ENCODE measurements at places on chromosomes 5 and 9. TPM values are rescaled to one million over a fixed set of nuclear protein-coding genes. Genes with fewer than 3 reads are reported as not detected.

- H3K27me3 ChIP-seq = peaks cover 43% of the 10 kb centered on the region
- peak within 1 kb of the TSS; percentile 80 for H3K4me3 ChIP-seq
- no peaks in the 10 kb centered on the region for H3K36me3 ChIP-seq
- peaks cover 16% of the 10 kb centered on the region for H3K4me1 ChIP-seq
- H3K27ac ChIP-seq = no peak within 1 kb of the TSS
These were observed at the start of gene ADAMTS19 for GRCh38 chr5:129459777-129460671. Gene ADAMTS19 (plus strand): TSS chr5:129460298. CDS start chr5:129460392, 94 bp downstream.

DNA sequence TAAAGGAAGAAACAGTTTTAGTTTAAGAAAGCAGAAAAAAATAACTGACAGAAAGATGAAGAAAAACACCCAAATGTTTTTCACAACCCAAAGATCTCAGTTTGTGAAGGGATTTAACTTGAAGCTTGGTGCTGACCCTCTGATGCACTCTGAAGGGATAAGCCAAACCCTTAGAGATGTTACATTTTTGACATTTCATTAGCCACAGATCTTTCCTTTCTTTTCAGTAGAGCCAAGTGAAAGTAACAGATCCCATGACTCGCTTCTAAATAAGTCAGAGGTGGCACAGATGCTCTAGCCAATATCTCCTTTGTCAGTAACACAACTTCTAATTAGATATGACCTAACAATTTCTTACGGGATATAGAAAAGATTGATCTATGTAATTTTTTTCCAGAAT lies 394.5 kb upstream of the EDIL3 start:
- H3K4me3 ChIP-seq = no peak overlapping the region
- no peaks in the 10 kb centered on the region for H3K27me3 ChIP-seq
- H3K4me1 ChIP-seq = no peaks in the 10 kb centered on the region
- H3K27ac ChIP-seq = no peak overlapping the region
- H3K36me3 ChIP-seq = no peaks in the 10 kb centered on the region

GRCh38 chr5:160297004-160297403 lies 15.4 kb downstream of the CCNJL start:
- H3K4me3 ChIP-seq = no peak overlapping the region
- peaks cover 3% of the 10 kb centered on the region for H3K36me3 ChIP-seq
- peaks cover 3% of the 10 kb centered on the region for H3K4me1 ChIP-seq
- H3K27ac ChIP-seq = no peak overlapping the region

GRCh38 chr5:85769347-85769746 lies 848.4 kb upstream of the COX7C start:
- no peak for DNase-seq
- no peak overlapping the region for H3K27ac ChIP-seq
- no peaks in the 10 kb centered on the region for H3K36me3 ChIP-seq

DNA sequence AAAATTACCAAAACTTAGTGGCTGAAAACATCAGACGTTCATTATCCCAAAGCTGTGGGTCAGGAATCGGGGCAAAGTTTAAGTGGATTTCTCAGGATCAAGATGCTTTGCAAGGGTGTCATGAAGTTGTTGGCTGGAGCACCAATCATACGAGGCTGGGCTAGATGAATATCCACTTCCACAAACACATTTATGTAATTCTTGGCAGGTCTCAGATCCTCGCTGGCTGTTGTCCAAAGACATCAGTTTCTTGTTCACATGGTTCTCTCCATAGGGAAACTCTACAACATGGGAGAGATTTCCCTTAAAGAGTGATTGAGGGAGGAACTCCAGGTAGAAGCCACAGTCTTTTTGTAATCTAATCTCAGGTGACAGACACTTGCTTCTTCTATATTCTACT lies 20.2 kb upstream of the CCDC192 start:
- H3K27ac ChIP-seq = no peak overlapping the region
- H3K4me3 ChIP-seq = no peak overlapping the region
- H3K4me1 ChIP-seq = peaks cover 41% of the 10 kb centered on the region
- DNase-seq = no peak

- H3K4me3 ChIP-seq = no peak overlapping the region
- peaks cover 2% of the 10 kb centered on the region for H3K36me3 ChIP-seq
- H3K27me3 ChIP-seq = no peaks in the 10 kb centered on the region
- H3K4me1 ChIP-seq = peaks cover 28% of the 10 kb centered on the region
These were observed 309.1 kb downstream of the PSAT1 start for GRCh38 chr9:78606001-78606379.

DNA sequence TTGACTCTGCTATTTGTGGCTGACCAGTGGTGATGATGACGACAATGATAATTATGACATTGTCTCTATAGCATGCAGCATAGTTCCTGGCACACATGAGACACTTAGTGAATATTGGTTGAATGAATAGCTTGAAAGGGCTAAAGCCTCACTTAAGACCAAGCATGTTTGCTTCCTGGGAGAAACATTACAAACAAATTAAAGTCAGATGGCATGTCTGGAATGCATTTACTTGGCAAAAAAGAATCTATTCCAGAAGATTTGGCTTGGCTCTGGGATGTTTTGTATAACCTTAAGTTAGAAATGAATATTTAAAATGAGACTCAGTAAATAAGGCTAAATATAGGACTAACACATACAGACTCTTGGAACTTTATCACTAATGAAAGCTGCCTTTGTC lies 21.6 kb downstream of the GAS1 start:
- no peaks in the 10 kb centered on the region for H3K27me3 ChIP-seq
- no peak overlapping the region for H3K27ac ChIP-seq
- H3K36me3 ChIP-seq = peaks cover 2% of the 10 kb centered on the region
- peaks cover 30% of the 10 kb centered on the region for H3K4me1 ChIP-seq

GRCh38 chr9:111598733-111599091 lies 735 bp downstream of the PTGR1 start:
- H3K27ac ChIP-seq = peak overlapping the region; percentile 57
- no peak for DNase-seq
- peaks cover 2% of the 10 kb centered on the region for H3K36me3 ChIP-seq
- no peaks in the 10 kb centered on the region for H3K27me3 ChIP-seq

DNA sequence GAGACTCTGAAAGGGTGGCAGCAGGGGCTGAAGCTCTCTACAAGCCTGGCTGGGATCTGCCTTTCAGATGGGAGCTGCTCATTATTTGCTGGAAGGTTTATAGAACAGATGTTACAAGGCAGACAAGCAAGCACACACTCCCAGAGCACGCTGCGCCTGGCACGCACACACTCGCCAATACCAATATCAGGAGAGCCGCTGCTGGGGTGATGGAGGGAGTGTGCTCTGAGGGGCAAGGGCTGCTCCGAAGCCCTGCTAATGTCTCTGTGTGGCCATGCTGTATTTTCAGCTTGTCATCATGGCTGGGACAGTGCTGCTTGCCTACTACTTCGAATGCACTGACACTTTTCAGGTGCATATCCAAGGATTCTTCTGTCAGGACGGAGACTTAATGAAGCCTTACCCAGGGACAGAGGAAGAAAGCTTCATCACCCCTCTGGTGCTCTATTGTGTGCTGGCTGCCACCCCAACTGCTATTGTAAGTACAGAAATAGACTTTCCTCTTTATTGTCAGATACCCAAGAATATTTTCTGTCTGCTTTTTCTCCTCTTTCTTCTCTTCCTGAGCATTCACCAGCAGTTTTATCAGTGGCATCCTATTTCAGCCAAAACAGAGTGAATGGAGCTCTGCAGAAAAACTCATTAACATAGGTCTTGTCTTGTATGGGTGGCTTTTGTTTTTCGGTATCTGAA lies 115.1 kb downstream of the BAAT start:
- H3K4me1 ChIP-seq = no peaks in the 10 kb centered on the region

DNA sequence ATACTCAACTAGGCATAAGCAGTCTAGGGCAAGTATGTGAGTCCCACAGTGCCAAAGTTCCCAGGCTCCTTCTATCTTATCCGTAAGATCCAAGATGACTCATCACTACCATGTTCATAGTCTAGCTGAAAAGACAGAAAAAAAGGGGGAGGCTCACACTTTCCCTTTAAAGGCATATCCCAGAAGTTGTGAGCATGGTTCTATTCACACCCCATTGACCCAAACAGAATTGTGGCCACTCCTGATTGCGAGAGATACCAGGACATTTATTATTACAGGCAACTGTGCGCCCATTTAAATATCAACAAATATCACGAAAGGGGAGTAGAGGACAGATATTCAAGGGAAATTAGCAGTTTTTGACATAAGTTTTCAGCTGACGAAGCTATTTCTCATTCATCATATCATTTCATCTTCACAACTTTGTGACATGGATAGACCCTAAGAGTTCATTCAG lies 8.1 kb upstream of the PFDN1 start:
- no peaks in the 10 kb centered on the region for H3K36me3 ChIP-seq
- H3K4me3 ChIP-seq = no peak overlapping the region
- H3K27ac ChIP-seq = peak overlapping the region; percentile 76
- no peaks in the 10 kb centered on the region for H3K27me3 ChIP-seq
- DNase-seq = no peak
- peaks cover 31% of the 10 kb centered on the region for H3K4me1 ChIP-seq

GRCh38 chr5:17276445-17276844 lies 59.0 kb downstream of the BASP1 start:
- peaks cover 20% of the 10 kb centered on the region for H3K4me1 ChIP-seq
- no peak overlapping the region for H3K4me3 ChIP-seq
- H3K27ac ChIP-seq = no peak overlapping the region
- peaks cover 28% of the 10 kb centered on the region for H3K36me3 ChIP-seq
- no peak for DNase-seq

GRCh38 chr9:116504893-116505480 lies 182.1 kb upstream of the TRIM32 start:
- H3K4me3 ChIP-seq = no peak overlapping the region
- no peak for DNase-seq
- H3K4me1 ChIP-seq = peaks cover 8% of the 10 kb centered on the region
- no peaks in the 10 kb centered on the region for H3K27me3 ChIP-seq

DNA sequence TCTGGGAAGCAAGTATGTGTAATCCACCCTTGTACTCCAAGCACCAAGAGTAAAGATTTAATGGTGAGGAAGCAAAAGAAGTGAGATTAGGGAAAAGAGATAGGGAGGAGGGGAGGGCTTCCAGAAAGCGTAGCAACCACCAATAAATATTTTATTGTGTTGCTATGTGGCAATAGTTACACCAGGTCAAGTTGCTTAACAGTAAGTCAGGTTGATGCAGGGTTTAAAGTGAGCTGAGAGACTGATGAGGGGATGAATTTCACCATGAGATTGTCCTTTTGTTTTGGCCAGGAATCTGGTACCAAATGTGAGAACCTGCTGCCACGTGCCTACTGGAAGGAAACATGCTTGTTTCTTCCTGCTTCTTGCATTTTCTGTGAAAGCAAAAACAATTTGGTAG lies 62.7 kb downstream of the PCSK5 start:
- H3K4me3 ChIP-seq = no peak overlapping the region
- no peaks in the 10 kb centered on the region for H3K27me3 ChIP-seq
- peaks cover 6% of the 10 kb centered on the region for H3K36me3 ChIP-seq
- peak overlapping the region; percentile 12 for H3K27ac ChIP-seq
- no peak for DNase-seq
- H3K4me1 ChIP-seq = peaks cover 11% of the 10 kb centered on the region

- DNase-seq = no peak
- H3K4me1 ChIP-seq = no peaks in the 10 kb centered on the region
- no peak overlapping the region for H3K4me3 ChIP-seq
- H3K27me3 ChIP-seq = no peaks in the 10 kb centered on the region
These were observed 1610.7 kb upstream of the C9orf72 start for GRCh38 chr9:29183971-29184370.

Gene ANKRD34B
- total RNA-seq = not detected

Gene PLEKHG4B
- 1.4 TPM for total RNA-seq

Gene PCDHA2
- 0.77 TPM for total RNA-seq

Gene FOXD1
- 28.6 TPM for total RNA-seq

Gene KIF4B
- total RNA-seq = not detected

Gene CENPH
- total RNA-seq = 4.7 TPM

Gene GGTA1
- total RNA-seq = 0.46 TPM

Gene SPATA31C2
- total RNA-seq = not detected

Gene PTGS1
- 0.59 TPM for total RNA-seq

Gene ABLIM3
- 15.4 TPM for total RNA-seq

Gene GBGT1
- total RNA-seq = 8.1 TPM

Gene PCDHGA2
- 0.23 TPM for total RNA-seq

Gene STKLD1
- total RNA-seq = 1.9 TPM

Gene COL15A1
- total RNA-seq = 7.1 TPM

Measured in chondrocyte (in vitro differentiated cells).